Fibroblast of skin of back (primary cell): ENCODE measurements at places on chromosomes 13 and 19.

DNA sequence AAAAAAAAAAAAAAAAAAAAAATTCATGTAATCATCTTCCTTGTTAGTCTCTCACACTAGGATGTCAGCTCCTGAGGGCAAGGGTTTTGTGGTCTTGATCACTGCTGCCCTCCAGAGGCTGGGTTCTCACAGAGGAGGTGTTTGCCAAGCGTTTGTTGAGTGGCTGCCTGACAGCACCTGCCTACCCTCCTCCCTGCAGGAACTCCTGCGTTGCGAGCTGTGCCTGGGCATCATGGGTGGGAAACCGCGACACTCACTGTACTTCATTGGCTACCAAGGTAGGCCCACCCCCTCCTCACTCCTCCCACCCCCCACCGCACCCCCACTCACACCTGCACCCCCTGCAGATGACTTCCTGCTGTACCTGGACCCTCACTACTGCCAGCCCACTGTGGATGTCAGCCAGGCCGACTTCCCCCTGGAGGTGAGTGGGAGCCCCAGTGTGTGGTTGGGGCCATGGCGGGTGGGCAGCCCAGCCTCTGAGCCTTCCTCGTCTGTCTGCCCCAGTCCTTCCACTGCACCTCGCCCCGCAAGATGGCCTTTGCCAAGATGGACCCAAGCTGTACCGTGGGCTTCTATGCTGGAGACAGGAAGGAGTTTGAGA is 8.1 kb downstream of the ATG4D start:
- peak; percentile 36 for DNase-seq

DNA sequence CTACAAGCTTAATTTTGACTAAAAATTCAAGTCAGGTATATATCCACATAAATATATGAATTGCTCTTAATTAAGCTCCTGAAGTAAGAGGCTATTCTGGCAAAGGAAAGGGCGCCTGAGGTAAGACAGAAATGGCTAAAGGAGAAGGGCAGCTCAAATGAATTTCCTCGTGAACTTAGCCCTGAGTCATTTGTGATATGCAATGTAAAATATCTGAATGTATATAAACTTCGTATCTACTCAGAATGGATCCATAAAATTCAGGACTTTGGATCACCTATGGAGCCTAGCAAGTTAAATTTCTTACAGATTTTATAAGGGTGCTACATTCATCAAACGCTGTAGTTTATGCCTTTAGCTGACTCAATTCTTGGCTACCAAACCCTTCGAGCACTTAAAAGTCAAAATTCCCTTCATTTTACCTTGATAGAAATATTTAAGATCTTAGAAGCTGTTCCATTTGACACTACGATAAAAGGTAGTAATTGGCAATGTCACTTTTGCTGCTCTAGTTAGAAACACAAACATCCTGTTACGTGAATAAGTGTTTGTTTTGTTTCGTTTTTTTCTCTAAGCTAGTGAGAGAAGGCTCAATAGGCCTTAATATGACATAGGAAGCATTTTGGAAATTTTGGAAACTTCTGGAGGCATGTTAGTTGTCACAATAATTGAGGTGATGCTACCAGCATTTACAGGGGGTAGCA is 69.2 kb downstream of the DIAPH3 start:
- DNase-seq, result no peak

GRCh38 chr13:50236898-50237318 is 221.7 kb downstream of the KCNRG start:
- DNase-seq, result no peak

- DNase-seq, result peak; percentile 94
Measured at GRCh38 chr19:2523630-2524311, 47.8 kb downstream of the GADD45B start.

DNA sequence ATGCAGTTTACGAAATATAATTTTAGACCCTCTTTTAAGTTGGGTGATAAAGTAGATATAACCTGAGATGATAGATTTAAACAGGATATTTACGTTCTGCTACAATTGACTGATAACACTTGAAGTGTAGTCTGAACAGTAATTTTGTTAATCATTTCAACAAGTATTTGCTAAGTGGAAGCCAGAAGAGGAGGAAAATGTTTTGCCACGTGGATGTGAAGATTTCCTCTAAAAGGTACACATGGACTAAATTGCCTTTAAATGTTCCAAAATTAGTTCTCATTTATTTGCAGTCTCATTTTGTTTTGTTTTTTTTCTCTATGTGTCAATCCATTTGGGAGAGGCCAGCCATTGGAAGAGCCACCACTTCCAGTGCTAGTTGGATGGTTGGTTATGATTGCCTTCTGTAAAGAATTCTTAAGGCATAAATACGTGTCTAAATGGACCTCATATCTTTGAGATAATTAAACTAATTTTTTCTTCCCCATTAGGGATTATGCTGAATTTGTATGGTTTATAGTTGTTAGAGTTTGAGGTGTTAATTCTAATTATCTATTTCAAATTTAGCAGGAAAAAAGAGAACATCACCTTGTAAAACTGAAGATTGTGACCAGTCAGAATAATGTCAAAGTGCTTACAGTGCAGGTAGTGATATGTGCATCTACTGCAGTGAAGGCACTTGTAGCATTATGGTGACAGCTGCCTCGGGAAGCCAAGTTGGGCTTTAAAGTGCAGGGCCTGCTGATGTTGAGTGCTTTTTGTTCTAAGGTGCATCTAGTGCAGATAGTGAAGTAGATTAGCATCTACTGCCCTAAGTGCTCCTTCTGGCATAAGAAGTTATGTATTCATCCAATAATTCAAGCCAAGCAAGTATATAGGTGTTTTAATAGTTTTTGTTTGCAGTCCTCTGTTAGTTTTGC is 2.8 kb downstream of the MIR17HG start:
- DNase-seq, result no peak

- DNase-seq, result no peak
Measured at GRCh38 chr13:51235186-51235585, 13.0 kb downstream of the FAM124A start.

GRCh38 chr19:9151367-9151766 is 11.2 kb downstream of the ZNF317 start:
- DNase-seq, result no peak

DNA sequence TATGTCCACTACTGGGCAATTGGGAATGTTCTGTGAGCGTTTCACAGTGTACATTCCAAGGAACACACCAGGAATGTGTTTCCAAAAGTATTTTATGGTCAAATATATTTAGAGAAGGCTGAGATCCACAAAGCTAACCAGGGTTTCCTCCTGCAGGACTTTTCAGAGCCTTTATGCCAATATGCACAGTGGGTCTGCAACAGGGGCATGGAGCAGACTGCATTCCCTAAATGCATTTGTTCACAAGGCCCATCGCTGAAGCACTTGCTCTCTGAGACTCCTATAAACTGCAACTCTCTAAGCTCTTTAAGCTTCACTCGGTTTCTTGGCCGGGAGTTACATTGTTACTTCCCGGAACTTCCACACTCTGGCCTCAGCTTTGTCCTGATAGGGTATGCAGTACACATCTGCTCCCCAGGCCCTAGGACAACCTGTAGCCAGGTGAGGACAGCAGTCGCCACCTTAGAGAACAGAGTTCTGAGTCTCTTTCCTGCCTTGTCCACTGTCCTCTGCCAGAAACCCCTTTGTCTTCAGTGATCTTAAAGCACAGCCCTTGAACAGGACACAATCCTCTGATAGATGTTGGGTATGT is 33.5 kb downstream of the FBN3 start:
- no peak for DNase-seq

GRCh38 chr19:6127716-6128335 is 7.6 kb upstream of the ACSBG2 start:
- peak; percentile 30 for DNase-seq

DNA sequence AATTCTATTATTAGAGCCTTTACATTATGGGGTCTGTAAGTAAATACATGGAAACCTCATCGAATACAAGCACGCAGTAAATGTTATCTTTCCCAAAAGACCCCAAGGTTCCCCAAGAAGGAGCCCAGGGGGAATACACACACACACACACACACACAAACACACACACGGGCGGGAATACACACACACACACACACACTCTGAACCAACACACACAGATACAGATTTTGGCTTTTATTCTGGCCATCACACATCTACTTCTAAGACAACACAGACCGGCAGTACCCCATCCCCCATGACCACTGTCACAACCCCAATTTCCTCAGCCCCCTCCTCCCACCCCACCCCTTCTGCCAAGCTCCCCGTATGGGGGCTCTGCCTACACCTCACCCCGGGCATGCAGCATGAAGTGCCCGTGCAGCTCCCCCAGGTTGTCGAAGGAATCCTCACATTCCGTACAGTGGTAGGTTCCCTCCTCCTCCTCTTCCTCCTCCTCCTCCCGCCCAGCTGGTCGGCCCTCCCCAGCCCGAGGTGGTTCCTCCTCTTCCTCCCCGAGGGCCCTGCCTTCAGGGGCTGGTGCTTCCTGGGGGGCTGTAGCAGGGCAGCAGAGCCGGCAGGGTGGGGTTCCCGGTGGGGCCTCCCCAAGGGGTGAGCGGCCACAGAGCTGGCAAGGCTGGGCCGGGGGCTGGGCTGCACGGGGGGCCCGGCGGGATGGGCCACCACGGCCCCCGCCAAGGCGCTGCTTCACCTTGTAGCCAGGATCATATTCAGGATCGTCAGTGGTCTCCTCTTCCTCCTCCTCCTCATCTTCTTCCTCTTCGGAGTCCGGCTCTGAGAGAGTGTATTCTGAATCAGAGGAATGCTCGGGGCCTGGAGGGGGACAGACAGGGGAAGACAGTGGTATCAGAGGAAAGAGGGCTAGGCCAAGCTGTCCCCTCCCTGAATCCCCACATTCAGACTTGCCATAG is 4.4 kb upstream of the SRRM5 start:
- no peak for DNase-seq

DNA sequence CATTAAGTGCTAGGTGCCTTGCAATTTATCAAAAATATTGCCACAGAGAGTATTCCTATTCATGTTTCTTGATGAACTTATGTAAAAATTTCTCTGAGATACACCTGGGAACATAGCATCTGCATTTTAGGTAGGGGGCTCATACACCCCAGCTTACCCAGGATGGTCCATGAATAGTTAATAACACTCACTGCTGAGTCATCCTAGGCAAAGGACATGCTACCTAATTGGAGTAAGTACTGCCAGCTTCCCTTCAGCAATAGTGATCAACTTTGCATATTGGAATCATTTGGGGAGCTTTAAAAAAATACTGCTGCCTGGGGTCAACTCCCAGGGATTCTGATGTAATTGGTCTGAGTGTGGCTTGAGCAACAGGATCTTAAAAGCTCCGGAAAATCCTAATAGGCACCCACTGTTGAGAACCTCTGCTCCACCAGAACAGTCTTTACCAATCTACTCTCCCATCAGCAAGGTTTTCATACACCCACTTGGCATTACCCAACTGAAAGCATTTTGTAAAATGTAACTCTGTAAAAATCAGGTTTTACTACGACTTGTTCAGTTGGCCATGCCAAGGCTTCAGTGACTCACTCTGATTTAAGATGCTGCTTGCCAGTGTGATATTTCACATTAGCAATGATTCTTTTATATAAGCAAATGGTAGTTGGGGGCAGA is 67.2 kb upstream of the FNDC3A start:
- DNase-seq, result no peak
